ENCODE measurements at places on chromosomes 11 and 22.

DNA sequence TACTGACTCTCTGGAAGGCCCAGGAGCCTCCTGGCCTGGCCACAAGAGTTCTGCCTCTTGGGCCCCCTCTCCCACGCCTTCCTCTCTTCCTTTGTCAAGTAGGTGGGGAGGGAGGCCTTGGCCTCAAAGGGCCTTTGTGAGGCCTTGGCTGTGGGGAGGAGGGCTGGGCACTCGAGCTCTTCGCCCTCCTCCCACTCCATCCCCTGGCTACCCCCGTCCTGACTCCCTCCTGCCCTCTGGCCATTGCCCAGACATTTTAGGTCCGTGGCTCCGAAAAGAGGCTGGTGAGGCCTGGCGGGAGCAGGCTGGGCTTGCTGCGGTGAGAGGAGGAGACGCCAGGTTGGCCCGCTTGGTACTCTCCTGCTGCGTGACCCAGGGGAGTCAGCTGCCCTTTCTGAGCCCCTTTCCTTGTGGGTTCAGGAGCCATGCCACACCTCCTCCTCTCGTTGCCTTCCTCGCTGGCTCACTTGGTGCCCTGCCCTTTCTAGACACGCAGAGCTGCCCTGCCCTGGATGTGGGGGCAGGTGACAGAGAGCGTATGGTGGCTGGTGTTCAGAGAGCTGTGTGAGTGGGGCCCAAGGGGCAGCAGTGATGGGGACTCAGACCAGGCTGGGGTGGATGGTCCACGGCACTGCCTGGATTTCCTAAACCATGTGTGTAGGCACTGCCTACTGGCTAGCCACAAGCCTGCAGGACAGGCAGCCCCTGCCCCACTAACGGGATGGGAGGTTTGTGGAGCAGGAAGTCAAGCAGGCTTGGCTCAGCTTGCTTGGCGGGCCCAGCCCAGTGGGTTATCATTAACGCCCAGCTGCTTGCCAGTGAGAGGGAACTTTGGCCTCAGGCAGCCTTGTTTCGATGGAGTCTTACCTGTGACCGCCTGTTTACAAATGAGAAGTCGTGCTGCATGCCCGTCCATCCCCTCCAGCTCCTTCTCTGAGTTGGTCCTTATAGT is 15.8 kb upstream of the OMP start:
- no peak for DNase-seq

DNA sequence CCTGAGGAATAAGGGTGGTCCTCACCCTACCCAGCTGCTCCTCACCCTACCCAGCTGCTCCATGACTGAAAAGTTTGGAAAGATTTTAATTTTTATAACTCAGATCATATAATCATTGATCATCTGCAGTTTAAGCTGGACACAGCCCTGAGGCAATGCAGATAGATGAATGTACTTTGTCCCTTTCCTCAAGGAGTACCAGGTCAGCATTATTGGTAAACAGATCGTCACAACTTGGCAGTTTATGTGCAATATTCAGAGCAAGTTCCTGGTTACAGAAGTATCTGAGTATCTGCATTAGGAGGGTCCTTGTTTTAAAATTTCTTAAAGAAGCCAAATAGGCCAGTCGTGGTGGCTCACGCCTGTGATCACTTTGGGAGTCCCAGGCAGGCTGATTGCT is 3.6 kb downstream of the TNRC6B start:
- DNase-seq, result no peak

DNA sequence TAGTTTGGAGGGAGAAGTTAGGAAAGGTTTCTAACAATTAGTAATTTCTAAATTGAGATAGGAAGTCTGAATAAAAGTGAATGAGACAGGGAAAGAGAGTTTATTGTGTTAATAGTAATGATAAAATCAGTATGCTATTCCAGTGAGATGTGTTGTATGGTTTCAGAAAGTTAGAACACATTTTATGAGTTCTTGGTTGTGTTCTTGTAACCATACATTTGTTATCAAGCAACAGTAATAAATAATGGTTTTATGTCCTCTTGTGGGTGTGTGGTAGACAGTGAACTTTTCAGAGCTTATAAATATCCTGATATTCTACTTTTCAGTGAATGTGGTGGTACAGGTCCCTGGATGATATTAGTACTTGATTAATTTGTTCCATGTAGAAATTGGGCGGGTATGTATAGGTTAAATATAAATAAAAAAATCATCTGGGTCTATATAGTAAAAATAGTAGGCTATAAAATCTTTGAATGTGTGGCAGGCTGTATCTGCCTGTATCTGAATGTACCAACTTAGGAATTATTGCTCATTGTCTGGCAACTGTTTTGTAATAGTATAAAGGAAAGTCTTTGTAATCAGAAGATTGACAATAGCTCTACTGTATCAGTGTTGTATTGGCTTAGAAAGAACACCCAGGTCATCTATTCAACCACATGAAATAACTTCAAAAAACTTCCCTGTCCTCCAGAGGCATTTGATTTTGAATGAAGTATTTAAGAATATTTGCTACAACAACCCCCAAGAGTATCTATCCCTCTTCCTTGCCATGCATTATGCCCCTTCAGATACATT is 54.8 kb downstream of the UVRAG start:
- peak; percentile 93 for DNase-seq

DNA sequence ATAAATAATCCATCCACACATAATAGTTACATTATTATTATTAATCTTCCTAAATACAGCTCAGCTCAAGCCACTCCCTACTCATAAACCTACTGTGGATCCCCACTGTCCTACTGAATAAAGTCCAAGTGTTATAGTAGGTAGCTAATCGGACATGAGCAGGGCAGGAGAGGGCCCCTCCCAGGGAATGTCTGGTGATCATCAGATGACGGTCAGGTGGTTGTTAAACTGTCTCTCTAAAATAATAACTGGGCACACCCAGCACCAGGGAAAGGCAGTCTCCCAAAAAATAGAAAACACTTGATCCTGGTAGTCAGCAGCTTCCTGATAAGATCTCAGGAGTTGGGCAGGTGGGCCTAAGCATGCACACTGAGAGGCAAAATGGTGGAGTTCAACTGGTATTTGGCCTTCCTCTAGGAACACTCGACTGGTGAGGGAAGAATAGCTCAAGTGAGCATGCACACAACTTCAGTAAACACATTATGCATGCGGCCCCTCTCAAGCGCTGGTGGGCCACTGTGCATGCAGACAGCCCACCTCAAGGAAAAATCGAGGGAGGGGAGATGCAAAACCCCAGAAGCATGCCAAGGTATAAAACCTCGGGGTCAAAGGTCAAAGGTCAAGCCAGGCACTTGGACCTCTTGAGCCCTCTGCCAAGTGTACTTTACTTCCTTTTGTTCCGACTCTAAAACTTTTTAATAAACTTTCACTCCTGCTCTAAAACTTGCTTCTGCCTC is 65.0 kb downstream of the LRRC32 start:
- no peak for DNase-seq

DNA sequence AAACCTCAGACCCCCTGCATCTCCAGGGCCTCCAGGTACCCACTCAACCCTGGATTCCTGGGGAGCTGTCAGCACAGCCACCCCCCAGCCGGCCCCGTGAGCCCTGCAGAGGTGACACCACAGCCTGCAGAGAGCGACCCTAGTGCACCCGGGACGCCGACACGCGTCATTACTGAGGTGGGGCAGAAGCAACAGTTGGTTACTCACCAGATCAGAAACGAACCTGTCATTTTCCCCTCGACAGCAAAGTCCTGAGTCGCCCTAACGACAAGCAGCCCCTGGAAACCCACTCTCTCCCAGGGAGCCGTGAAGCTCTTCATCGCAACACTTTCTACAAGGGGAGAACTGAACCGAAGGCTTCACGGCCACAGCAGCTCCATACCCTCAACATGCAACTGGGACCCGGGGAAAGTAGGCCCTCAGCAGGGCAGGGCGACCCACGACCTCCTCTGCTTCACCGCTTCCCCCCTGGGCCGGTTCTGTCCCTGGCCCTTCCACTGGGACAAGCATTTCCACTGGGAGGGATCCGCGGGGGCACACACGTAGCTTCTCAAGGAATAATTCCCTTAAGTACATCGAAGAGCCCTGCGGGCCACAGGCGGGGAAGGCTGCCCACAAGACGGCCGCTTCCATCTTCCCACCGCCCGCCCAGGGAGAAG is 1.6 kb downstream of the BRD1 start:
- no peak for DNase-seq

GRCh38 chr11:126188332-126189108 is 22.9 kb downstream of the RPUSD4 start:
- no peak for DNase-seq

- no peak for DNase-seq
Observed at GRCh38 chr11:105948918-105949590, 73.0 kb downstream of the MSANTD4 start.

GRCh38 chr22:22061085-22062077 is 78.8 kb upstream of the TOP3B start:
- DNase-seq, result peak; percentile 46

- no peak for DNase-seq
Observed at GRCh38 chr11:80024119-80024518, 583.3 kb upstream of the TENM4 start.

DNA sequence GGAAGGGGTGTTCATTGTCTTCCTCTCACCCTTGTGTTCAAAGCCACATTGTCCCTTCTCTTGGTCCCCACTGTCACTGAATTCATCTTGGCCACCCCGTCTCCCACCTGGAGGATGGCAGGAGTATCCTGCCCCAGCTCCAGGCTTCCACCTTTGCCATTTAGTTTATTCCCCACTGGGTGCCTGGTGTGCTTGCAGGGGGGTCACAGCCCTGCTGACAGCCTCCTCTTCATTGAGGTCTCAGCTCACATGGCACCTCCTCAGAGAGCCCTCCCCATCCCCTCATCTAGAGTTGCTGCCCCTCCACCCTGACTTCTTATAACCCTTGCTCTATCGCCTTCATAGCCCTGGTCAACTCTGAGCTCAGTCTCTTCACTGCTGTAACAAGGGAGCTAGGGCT is 36.6 kb downstream of the KIAA1671 start:
- no peak for DNase-seq

GRCh38 chr11:36333468-36333867 is 37.4 kb downstream of the PRR5L start:
- no peak for DNase-seq

DNA sequence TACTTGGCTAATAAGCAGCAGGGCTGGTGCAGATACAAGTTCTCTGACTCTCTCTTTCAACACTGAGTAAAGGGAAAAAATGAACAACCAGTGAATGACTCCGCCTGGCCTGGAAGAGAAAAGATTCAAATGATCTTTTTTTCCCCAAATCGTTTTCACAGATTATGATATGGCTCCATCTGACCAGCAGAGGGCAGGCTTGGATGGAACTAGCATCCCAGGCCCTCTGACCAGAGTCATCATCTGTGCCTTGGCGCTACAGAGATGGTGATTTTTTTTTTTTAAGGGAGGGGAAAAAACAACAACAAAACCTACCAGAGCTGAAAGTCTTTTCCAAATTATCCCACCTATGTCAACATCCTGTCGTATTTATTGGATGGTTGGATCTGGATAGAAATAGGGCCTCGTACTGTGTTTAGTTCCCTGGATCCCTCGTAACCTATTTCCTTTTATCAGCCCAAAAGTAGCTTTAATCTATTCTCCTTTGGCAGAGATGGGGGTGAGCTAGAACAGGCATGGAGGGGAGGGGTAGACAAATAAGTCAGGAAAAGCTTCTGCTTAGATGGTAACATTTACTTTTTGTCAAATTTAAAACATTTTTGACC is 69.7 kb downstream of the PRSS23 start:
- peak; percentile 65 for DNase-seq

GRCh38 chr11:29943347-29943746 is 73.5 kb downstream of the KCNA4 start:
- peak; percentile 44 for DNase-seq

All from pons (tissue), 1 donor.